PC-3 (cell line): ENCODE measurements at places on chromosomes 13 and 19. TPM values are rescaled to one million over a fixed set of nuclear protein-coding genes. Genes with fewer than 3 reads are reported as not detected.

The TMEM190 gene
- not detected in 2 replicates for total RNA-seq

The GPR183 gene
- not detected in 2 replicates for total RNA-seq

The PPAN gene
- 183 and 214 TPM in 2 replicates for total RNA-seq

The OR7D4 gene
- not detected in 2 replicates for total RNA-seq

The FFAR2 gene
- not detected in 2 replicates for total RNA-seq

The FTL gene
- total RNA-seq = 1,109 and 1,250 TPM in 2 replicates

The NLRP5 gene
- not detected in 2 replicates for total RNA-seq

DNA sequence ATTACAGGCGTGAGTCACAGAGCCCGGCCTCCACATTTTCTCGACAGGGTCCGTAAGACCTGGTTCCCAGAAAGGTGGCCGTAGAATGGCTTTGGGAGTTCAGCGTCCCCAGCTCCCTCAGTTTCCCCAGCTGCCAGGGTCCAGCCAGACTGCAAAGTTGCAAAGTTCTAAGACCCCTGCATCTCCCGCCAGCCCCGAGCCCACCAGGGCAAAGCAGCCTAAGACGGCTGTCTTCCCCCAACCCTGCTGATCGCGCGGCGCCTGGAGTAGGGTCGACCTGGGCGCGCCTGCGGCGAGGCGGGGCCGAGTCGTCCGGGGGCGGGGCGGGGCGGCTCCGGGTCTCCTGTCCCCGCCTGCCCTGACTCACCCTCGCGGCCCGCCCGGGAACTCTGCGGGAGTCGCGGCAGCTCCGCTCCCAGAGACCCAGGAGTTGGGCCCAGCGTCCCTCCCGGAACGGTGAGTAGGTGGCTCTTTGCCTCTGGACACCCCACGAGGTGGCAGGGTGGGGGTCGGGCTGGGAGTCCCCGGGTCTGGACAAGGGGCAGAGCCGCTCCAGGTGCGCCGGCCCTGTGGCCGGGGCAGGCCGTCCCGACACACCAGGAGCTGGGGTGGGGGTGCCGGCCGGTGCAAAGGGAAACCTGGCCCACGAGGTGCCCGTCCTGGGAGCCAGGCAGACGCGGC is at the start of gene LRRC8E:
TSS of gene LRRC8E (plus strand) at position 366 of the 681 bp plus-strand sequence. CDS start 7,094 bp downstream, outside the sequence.
- DNase-seq = peak; percentile 87

GRCh38 chr19:48900477-48901406 is 630 bp downstream of the NUCB1 start:
- peak; percentile 23 for DNase-seq

DNA sequence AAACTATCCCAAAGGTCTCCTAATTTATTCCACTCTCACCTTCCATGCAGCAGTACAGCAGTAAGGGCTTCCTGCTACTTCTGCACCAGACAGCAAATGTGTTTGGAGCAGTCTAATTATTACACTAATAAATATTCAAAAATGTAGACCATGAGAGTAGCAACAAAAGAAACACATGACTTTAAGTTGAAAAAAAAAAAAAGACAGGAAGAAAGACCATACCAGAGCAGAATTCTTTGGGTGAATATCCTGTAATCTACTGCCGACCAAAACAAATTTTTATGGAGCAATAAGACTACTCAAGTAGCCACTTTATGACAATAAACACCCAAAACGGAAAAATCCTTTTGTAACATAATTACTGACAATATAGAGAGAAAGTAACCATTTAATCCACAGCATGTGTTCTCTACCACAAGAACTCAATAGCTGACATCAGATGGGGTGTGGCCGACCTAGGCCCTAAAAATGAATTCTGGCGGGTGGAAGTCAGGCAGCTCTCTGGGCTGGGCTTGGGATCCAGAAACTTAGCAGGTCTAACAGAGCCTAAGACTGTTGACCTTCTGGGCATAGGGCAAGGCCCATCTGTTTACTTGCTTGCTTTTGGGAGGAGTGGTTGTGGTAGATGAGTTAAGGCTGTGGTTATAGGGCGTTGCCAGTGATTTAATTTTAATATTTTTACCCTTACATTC is 4.6 kb downstream of the KLF12 start:
- peak; percentile 26 for DNase-seq

DNA sequence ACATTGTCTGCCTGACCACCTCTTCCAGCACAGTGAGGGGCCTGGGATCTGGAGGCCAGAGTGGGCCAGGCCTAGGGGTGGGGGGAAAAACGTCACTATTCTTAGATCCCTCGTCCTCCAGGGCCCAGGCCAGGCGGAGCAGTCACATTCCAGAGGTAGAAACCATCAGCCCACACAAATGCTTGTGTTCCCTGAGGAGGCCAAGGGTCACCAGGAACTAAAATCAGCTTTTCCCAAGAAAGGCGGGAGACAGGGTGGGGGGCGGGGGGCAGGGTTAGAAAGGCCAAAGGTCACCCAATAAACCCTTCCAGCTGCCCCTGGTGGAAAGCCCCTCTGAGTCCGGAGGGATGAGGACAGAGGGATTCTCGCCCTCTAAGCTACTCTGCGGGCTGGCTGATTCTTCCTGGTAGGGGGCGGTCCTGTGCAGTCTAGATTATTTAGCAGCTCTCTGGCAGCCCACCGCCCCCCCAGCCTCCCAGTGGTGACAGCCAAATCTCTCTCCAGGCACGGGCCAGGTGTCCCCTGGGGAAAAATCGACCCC is 23.5 kb upstream of the CCL25 start:
- no peak for DNase-seq

DNA sequence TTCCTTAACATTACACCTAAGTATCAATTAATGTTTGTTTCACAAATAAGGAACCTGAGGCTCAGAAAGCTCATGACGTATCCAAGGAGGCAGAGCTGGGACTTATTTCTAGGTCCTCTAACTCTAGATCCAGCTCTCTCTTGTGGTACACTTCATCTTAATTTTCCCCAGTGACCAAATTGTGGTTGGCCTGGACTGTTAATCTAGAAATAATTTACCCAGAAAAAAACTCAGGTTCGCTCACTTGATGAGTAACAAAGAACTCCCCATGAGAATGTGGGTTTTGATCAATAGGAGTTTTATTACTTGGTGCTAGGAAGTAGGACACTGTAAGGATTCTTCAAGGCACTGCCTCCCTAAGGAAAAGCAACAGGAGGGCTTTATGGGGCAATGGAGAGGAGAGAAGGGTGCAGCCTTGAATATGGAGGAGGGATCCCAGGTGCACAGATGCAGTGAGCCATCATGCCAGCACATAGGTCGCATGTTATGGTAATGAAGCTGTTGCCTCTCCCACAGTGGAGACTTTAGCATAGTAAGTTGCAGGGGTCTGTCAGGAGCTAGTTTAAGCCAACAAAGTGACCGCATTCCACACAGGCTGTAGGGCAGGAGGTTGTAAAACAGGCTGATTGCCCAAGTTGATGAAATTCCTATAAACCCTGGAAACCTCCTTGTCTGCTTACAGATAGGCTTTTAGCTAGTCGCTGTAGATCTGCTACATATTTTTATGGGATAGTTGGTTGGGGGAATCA is 14.7 kb downstream of the RAP2A start:
- no peak for DNase-seq

GRCh38 chr13:84118839-84119409 is 236.7 kb upstream of the SLITRK1 start:
- DNase-seq = no peak

GRCh38 chr19:41616792-41617621 is 9.9 kb downstream of the CEACAM4 start:
- DNase-seq = peak; percentile 44

DNA sequence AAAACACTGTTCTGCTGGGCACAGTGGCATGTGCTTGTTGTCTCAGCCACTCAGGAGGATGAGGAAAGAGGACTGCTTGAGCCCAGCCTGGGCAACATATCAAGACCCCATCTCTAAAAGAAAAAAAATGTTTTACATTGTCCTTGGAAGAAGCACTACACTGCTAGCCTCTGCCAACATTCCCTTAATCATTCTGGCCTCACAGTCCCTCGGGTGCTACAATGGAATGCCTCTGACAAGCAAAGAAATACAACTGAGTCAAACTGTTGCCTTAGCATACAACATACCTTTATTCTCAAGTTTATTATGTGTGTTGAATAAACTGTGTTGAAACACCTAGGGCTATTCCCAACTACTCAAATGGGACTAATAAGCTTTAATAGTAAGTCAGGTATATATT is 56.1 kb downstream of the PSPC1 start:
- DNase-seq = no peak

- DNase-seq = no peak
These were observed 8.1 kb downstream of the NKPD1 start for GRCh38 chr19:45152504-45153338.
